HCT116 (cell line): ENCODE measurements at places on chromosomes 3 and 15. TPM values are rescaled to one million over a fixed set of nuclear protein-coding genes. Genes with fewer than 3 reads are reported as not detected.

CADPS gene
- not detected for total RNA-seq

- DNase-seq: no peak
Measured at GRCh38 chr15:51004103-51004551, 90.6 kb downstream of the TNFAIP8L3 start.

- DNase-seq: no peak
Measured at GRCh38 chr3:42838571-42838970, 29.3 kb downstream of the ACKR2 start.

DNA sequence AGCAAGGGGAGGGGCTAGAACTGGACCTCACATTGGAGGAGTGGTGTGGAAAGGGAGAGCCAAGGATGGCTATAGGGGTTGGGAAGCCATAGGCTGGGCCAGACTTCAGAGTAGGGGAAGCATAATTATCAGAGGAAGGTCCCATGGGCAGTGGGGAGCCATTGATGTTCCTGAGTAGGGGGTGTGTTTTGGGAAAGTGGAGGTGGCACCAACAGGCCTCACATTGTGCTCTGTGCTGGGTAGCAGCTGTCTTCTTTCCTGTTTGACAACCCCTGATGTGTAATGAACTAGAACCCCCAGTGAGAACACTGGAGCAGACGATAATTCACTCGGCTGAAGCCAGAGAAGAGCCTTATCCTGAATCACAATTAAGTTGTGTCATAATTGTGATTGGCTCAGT, 41.2 kb downstream of the SLC6A11 start:
- DNase-seq: no peak

DNA sequence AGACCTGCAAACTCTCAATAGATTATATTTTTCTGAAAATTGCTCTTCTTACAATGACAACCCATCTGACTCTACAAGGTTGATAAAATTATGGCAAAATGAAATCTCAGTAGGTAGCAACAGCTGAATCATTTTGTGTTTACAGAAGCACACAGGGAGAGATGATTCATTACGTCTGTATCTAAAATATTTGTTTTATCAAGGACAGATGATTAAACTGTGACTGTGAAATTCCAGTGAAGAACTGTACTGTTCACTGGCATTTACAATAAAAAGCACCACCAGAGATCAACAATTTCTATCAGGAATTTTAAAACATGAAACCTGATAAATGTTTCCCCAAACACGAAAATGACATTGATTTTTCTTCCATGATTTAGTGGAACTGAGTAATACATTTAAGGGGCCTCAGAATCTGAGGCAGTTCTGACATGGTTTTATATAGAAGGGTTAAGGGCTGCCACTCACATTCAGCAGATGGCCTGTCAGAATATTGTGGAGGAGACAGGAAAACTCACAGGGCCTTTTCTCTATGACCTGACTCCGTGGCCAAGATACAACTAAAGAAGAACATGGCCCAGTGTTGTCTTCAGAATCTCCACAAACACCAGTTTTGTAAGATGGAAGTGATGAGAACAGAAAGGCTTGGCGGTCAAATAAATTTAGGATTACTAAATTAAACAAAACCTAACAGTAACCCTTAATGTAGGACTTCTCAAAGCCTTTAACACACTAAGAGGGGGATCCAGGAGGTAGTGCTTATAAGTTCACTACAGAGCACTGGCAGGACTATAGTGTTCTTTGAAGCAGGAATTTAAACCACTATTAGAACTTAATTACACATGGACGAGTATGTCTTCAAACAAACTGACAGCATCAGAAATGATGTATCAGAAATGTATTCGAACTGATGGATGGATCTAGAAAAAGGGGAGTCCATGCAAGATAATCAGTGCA, 25.9 kb downstream of the RAD18 start:
- DNase-seq: peak; percentile 10

GOLGA8G gene
- total RNA-seq: not detected

DNA sequence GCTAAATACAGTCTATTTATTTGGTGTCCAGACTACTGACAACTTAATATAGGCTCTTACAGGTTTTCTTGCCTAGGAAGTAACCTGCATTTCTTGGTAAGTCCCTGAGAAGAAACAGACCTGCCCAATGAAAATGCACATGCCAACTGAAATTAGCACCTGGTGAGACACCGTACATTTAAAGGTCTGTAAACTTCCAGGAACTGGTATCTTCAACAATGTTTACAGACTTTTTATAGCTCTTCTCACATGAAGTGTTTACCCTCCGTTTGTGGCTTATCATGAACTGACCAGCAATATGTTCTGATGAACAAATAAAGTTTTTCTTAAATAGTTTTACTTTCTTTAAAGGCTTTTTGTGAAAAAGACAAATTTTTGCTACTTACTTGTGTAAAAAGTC, 93.3 kb downstream of the PCCB start:
- no peak for DNase-seq

CCDC39 gene
- not detected for total RNA-seq

- DNase-seq: no peak
Measured at GRCh38 chr3:85360742-85361387, 402.1 kb downstream of the CADM2 start.

DNA sequence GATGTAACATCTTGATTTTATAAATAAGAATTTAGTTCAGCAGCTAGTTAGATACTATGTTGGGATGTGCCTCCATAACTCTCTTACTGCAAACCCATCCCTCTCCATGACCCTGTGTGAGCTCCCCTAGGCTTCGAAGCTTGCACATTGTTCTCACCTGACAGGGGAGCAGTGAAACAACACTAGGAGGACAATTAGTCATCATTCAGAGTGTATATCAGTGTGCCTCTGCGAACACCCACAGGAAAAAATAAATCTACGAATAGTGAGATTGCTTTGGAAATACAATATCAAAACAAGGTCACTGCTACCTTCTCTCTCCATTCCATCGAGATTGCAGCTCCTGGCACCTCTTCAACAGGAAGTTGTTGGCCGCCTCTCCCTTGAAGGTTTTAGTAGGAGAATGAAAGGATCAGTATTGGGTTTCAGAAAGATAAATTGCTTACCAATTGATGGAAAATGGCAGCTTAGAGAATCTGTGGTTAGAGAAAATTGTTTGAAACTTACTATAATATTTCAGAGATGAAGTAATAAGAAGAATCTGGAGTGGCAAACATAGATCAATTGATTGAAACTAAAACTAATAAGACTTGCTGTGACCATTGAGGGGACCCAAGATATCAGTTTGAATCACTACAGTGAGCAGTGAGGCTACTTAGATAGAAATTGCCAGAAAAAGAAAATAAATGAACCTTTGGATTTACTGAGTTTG, 103.2 kb downstream of the CHL1 start:
- no peak for DNase-seq

DNA sequence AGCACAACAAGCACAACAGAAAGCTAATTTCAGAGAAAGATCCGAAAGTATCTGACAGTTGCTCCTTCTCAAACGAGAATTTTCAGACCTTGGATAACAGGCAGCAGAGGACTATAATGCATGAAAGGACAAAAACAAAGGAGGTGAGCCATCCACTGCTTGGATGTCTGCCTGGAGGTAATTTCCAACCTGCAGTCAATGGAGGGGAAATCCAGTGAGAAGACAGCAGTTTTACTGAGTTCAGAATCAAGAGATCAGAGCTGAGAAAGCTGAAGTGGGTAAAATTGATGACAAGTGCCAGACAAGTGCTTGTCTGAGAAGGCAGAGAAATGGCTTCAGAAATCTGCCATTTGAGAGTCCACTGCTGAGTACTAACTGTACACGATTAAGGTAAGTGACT, 22.1 kb downstream of the UBE3A start:
- DNase-seq: no peak

DNA sequence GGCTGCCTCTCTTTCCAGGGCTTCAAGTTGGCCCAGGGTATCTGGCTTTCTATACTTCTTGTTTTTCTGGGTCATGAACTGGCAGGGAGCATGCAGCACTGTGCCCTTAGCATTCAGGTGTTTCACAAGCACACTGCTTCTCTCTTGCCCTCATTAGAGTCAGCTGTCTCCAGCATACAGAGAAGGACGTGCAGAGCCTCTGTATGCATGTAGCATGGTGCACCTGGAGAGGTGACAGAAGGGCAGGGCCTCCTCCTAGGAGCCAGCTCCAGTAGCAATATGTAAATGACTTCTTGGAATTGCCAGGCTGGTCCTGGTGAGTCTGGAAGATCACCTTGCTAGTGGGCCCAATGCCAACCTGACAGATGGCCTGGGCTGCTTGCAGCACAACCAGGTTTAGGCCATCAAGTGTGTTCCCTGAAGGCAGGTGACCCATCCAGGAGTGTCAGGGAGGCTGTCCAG, 44.8 kb upstream of the ATP2C1 start:
- DNase-seq: no peak

GRCh38 chr3:64509206-64509605, 178.6 kb downstream of the ADAMTS9 start:
- no peak for DNase-seq

- no peak for DNase-seq
Measured at GRCh38 chr3:35498506-35499210, 140.7 kb upstream of the ARPP21 start.

DNA sequence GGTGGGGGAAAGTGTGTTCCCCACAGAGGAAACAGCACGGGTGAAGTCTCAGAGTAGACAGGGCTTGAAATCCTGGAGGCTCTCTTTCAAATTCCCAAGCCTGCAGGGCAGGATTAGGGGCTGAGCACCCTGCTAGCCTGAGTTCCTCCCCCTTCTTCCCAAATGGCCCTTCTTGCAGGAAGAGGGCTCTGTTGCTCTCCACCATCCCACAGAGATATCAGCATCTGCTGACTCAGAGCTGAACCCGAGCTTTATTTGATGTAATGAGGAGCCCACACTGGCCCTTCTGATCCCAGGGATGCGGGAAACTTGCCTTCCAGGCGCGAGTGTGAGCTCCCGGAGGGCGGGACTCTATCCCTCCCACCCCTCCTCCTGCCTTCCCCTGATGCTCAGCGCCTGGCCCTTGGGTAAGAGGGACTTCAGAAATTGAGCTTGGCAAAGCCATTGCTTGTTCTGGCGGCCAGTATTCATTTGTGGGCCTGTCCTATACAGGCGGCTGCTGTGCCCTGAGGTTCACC, 1.4 kb upstream of the STRA6 start:
- no peak for DNase-seq

DNA sequence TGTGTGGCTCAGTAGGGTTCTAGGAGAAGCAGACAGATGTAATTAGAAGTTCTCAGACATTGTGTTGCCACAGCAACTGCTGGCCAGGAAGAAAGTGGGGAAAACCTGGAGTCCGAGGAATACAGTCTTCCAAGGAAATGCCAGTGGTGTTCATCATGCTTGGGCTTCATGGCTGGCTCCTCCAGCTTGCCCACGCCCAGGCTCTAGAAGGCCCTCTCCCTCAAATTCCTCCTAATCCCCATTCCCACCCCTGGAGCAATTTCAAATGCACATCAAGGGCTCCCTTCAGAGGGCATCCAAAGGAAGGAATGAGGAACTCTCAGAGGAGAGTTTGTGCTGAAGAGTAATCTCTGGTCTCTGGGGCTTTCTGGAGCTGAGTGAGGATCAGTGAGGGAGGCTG, 21.9 kb downstream of the FSTL1 start:
- DNase-seq: no peak

- peak; percentile 3 for DNase-seq
Measured at GRCh38 chr3:63193647-63194046, 84.5 kb upstream of the SYNPR start.

ITIH1 gene
- total RNA-seq: 0.37 TPM

- no peak for DNase-seq
Measured at GRCh38 chr15:86060674-86061073, 19.0 kb upstream of the AGBL1 start.

GRCh38 chr3:71689291-71689690, 35.9 kb downstream of the EIF4E3 start:
- no peak for DNase-seq

DNA sequence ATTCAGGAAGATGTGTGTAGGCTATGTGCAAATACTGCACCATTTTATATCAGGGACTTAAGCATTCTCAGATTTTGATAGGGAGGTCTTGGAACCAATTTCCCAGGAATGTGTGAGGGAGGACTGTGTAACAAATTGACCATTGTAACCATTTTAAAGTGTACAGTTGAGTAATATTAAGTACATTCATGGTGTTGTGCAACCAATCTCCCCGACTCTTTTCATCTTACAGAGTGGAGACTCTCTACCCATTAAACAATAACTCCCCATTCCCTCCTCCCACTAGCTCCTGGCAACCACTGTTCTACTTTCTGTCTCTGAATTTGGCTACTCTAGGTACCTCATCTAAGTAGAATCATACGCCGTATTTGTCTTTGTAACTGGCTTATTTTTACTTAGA, 5.1 kb downstream of the RCN2 start:
- no peak for DNase-seq

ALDH1A3 gene
- total RNA-seq: 248 TPM

- peak; percentile 36 for DNase-seq
Measured at GRCh38 chr15:92391640-92392039, 2.0 kb upstream of the ST8SIA2 start.

DNA sequence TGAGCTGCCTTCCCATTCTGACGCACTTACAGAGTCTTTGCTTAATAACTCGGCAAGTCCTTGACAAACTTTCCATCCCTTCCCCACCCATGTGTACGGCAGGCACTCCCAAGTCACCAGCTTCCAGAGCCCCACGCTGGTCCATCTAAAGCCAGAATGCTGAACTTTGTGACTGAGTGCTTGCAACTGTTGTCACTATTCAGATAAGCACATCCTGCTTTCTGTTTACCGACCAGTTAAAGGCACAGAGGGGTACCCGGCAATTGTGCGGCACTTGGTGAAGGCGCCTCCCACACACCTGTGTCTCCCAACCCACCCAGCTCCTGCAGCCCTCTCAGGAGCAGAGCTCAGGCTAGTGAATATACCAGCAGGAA, 430.6 kb downstream of the FOXP1 start:
- no peak for DNase-seq

SCG5 gene
- 1.7 TPM for total RNA-seq

GRCh38 chr15:81133782-81134461, at the start of gene CFAP161:
CFAP161 (plus strand) TSS chr15:81134270; CDS start chr15:81134330, 60 bp downstream.
- peak; percentile 42 for DNase-seq

DNA sequence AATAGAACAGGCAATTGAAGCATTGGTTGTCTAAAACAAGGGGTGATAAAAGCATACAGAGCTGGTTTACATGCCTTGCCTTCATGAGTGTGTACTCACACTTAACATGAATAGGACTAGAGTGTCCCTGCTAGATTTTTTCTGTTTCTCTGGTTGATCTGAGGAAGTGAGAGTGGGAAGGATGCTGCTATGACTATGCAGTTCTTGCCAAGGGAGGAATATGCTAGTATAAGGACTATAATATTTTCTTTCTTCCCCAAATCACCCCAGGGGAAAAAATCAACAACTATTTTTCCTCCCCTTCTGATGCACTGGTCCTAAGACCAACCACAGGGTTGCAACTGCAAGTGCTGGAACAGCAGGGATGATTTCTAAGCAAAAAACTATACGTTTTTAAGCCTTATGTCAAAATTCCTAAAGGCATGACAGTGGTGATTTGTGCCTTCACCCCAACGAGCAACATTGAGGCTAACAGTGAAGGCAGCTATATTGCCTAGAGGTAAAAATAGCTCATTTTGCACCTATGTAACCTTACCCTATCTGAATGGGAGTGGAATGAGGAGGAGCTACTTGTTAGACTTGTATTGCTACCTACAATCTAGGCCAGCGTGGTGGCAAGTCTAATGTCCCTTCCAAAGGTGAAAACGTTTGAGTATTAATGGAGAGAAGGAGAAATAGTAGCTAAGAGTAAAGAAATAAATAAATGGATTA, 33.5 kb upstream of the USP8 start:
- no peak for DNase-seq
